Thymus (tissue), 14 donors: ENCODE measurements at places on chromosomes 5 and 9. TPM values are rescaled to one million over a fixed set of nuclear protein-coding genes. Genes with fewer than 3 reads are reported as not detected.

DNA sequence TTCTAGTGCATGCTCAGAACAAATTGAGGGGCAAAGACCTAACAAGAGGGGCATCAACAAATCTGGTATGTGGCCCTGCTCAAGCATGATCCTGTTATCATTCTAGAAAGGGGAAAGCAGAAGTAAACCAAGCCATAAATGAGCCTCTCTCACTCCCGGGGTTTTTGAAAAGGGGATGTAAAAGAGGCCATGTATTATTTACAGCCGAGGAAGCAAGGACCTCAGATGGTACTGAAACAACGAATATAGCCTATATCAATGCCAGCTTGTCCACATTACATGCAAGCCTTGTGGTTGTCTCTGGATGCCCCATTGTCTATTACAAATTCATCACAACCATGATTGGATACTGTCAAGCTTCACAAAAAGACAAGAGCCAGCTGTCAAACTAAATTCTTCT is 211.3 kb downstream of the DCP2 start:
- no peak for DNase-seq

DNA sequence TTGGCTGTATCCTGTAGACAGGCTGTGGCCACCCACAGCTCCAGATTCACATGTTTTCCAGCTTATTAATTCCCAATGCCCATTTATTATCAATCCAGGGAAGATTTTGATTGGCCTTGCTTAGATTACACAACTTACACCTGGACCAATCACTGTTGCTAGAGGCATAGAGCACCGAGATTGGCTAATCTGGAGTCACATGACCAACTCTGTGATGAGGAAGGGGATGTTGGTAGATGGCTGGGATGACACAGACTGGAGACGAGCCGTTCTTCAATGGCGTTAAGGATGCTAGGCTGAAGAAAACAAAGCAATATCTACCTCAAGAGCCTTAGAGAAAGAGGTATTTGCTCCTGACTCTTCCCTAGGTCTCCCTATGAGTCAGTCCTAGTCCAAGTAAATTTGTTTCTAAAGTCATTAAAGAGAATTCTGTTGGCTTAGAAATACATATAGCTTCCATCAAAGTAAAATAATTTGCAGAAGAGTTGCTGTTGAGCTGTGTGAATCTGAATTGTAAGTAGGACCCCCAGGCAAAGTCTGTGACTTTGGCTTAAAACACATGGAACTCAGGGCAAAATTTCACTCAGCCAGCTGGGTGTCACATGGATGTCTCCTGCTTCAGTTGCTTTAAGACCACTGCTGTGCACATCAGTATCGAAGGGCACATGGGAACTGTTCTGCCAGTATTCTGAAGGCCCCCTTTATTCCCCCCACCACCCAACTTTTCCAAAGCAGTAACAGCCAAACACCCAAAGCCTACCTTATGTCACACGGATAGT is 326.4 kb upstream of the KLF4 start:
- no peak for DNase-seq

GRCh38 chr5:155735388-155735787 is 591.6 kb upstream of the SGCD start:
- no peak for DNase-seq

GRCh38 chr5:58335518-58335917 is 124.4 kb downstream of the PLK2 start:
- DNase-seq: no peak

GRCh38 chr5:67774267-67774552 is 441.3 kb upstream of the PIK3R1 start:
- DNase-seq: no peak

- DNase-seq: no peak
These were observed 3.6 kb downstream of the IARS1 start for GRCh38 chr9:92289708-92290390.

GRCh38 chr5:131096774-131097710 is 68.0 kb downstream of the HINT1 start:
- DNase-seq: no peak

DNA sequence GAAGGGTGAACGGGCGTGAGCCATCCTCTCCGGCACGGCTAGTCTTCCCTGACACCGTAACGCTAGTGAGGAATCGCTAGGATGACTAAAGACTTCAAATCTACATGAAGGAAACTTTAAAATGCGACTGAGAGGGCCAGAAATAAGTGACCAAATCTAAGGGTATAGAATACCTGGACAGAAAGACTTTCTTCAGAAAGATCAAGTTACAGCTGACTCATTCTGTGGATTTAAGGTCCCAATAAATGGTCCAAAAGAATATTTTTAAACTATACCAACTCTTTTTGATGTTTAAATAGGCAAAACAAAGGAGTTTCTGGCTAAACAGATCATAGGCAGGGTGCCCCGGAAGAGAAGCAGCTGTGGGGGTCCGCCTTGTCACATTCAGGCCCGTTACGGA is 38.9 kb upstream of the CEP72 start:
- no peak for DNase-seq

GRCh38 chr5:80190960-80191359 is 64.9 kb downstream of the SERINC5 start:
- no peak for DNase-seq

DNA sequence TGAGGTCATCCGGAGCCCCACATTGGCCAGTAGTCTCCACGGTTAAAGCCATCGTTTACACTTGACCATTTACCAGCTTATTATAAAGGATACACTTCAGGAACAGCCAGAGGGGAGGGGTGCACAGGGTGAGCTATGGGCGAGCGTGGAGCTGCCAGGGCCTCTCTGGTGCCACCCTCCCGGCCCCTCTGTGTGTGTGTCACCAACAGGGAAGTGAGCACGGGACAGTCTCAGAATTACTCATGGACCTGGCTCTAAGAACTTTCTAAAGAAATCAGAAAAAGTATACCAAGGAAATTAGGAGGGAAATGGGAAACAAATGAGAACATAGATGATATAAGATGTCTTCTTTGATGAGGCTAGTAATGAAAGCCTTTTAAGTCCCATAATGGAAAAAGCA is 13.5 kb downstream of the WDR5 start:
- no peak for DNase-seq

DNA sequence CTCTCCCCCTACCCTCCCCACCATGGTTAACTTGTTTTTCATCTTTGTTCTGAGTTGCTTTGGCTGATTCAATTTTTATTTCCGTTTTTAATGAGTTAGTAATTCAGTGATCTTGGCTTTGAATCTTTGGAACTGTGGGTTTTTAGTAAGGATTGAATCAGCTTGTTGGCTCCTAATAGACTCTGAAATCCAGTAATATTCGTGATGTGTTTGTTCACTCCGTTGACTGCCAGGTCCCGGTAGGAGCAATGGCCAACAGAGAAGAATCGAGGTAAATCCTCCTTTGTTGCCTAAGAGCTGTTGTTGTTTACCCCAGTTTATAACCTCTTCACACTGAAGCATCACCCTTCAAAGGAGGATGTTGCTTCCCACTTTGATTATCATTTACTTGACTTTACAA is 92.7 kb downstream of the PCSK1 start:
- DNase-seq: no peak

GRCh38 chr9:90830977-90831376 is 29.4 kb downstream of the SYK start:
- DNase-seq: no peak

- DNase-seq: no peak
These were observed 6.6 kb upstream of the XPA start for GRCh38 chr9:97703437-97704344.

- DNase-seq: peak; percentile 72
These were observed 203.4 kb downstream of the MCTP1 start for GRCh38 chr5:95081500-95081960.

GRCh38 chr5:100840789-100841188 is 62.3 kb downstream of the ST8SIA4 start:
- no peak for DNase-seq

GRCh38 chr5:72234265-72234700 is 85.8 kb downstream of the MRPS27 start:
- DNase-seq: no peak

GRCh38 chr5:150904479-150905311 is at the start of gene ZNF300:
ZNF300 (minus strand) TSS chr5:150904980; CDS start chr5:150903155, 1,825 bp downstream.
- DNase-seq: peak; percentile 23

DNA sequence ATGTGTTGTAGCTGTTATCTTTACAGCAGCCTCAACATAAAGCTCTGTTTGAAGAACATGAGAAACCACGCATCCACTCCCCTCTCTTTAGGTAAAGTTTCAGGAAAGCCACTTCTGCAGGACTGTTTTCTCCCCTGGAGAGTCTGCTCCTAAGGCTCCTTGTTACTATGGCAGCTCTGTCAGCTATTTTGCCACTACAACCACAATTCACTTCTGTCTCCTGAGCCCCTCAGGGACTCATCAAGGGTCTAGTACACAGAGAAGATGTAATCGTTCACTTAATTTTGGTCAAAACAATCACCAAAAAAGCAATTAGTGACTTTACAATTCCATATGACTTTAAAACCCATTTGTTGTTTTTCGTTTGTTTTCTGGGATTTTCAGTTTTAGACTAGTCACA is 157.7 kb downstream of the FBN2 start:
- DNase-seq: no peak

DNA sequence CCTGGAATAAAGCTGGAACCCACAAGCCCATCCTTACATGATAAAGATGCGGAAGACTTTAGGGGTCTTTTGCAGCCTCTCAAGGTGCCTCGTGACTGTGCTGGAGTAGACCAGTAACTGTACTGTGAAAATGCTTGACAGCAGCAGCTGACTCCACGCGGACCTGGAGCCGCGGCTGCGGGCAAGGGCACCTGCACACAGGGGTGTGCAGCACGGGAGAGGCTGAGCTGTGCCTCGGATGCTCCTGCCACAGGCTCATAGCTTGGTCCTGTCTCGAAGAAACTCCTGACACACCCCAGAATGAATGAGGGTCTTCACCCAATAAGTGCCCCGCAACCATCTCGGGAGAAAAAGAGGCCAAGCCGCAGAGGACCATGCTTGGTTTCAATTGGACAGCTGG is 40.3 kb upstream of the CEP72 start:
- DNase-seq: no peak

The GKAP1 gene
- 22.4 TPM for polyA plus RNA-seq

The PCDH12 gene
- polyA plus RNA-seq: 0.52 TPM

The HAVCR2 gene
- polyA plus RNA-seq: 21.5 TPM

The IFNA21 gene
- polyA plus RNA-seq: 0.02 TPM

The PAIP2 gene
- 155 TPM for polyA plus RNA-seq

The MARCOL gene
- not detected for polyA plus RNA-seq

The SPATA31E1 gene
- 0.02 TPM for polyA plus RNA-seq
